ENCODE measurements at places on chromosomes 2 and 18. TPM values are rescaled to one million over a fixed set of nuclear protein-coding genes. Genes with fewer than 3 reads are reported as not detected.

- no peaks in the 10 kb centered on the region for H3K4me1 ChIP-seq
- no peaks in the 10 kb centered on the region for H3K27me3 ChIP-seq
- H3K27ac ChIP-seq, result no peak overlapping the region
- H3K4me3 ChIP-seq, result no peak overlapping the region
- H3K36me3 ChIP-seq, result no peaks in the 10 kb centered on the region
- no peak for DNase-seq
Observed at GRCh38 chr2:191831410-191831994, 15.4 kb downstream of the CAVIN2 start.

DNA sequence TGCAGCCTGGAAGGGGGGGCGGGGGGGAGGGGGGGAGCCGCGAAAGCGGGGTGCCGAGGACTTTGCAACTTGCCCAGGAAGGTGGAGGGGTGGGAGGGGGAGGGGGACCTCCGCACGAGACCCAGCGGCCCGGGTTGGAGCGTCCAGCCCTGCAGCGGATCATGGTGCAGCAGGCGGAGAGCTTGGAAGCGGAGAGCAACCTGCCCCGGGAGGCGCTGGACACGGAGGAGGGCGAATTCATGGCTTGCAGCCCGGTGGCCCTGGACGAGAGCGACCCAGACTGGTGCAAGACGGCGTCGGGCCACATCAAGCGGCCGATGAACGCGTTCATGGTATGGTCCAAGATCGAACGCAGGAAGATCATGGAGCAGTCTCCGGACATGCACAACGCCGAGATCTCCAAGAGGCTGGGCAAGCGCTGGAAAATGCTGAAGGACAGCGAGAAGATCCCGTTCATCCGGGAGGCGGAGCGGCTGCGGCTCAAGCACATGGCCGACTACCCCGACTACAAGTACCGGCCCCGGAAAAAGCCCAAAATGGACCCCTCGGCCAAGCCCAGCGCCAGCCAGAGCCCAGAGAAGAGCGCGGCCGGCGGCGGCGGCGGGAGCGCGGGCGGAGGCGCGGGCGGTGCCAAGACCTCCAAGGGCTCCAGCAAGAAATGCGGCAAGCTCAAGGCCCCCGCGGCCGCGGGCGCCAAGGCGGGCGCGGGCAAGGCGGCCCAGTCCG lies 540 bp downstream of the SOX11 start:
- no peak for DNase-seq
- H3K4me1 ChIP-seq, result no peaks in the 10 kb centered on the region
- no peak overlapping the region for H3K4me3 ChIP-seq
- H3K27me3 ChIP-seq, result peaks cover 34% of the 10 kb centered on the region

GRCh38 chr2:10490806-10491291 lies 42.7 kb upstream of the ODC1 start:
- no peaks in the 10 kb centered on the region for H3K27me3 ChIP-seq
- no peak overlapping the region for H3K4me3 ChIP-seq

GRCh38 chr18:27713738-27714095 lies 463.2 kb downstream of the CDH2 start:
- no peak overlapping the region for H3K27ac ChIP-seq
- no peaks in the 10 kb centered on the region for H3K36me3 ChIP-seq
- no peaks in the 10 kb centered on the region for H3K4me1 ChIP-seq
- H3K27me3 ChIP-seq, result no peaks in the 10 kb centered on the region
- DNase-seq, result no peak

DNA sequence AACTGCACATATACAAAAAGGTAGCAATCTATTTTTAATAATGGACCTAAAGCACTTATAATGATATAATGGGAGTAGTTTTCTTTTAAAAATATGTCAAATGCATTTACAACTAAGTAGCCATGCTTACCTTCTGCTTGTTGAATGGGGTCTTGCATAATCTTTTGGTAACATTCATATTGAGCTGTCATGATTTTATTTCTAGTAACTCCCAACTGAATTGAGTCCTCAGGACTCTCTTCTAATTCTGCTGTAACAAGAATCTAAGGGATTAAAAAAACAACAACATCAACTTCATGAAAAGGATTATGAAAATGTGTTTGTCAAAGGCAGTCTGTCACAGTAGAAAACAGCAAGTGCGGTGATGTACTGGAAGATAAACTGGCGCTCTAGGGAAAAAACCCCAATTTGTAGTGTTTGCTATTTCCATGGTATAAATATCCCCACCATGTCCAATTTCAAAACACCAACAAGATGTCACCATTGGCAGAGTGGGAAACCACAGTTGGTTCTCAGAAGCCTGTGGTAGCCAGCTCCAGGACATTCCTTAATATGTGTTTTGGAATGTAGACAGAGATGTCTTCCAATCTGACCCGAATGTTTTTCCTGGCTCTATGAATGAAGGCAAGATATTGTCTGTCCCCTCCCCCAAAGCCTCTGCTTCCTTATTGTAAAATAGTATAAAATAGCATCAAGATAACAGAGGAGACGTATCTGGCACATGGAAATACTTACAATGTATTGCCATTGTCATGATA lies 64.8 kb downstream of the CALCRL start:
- H3K27me3 ChIP-seq, result no peaks in the 10 kb centered on the region
- no peak overlapping the region for H3K27ac ChIP-seq
- H3K36me3 ChIP-seq, result no peaks in the 10 kb centered on the region
- no peak overlapping the region for H3K4me3 ChIP-seq
- no peaks in the 10 kb centered on the region for H3K4me1 ChIP-seq
- DNase-seq, result no peak

GRCh38 chr2:239195992-239196391 lies 204.8 kb downstream of the HDAC4 start:
- H3K36me3 ChIP-seq, result no peaks in the 10 kb centered on the region
- H3K4me3 ChIP-seq, result no peak overlapping the region
- no peak for DNase-seq
- H3K4me1 ChIP-seq, result no peaks in the 10 kb centered on the region
- H3K27me3 ChIP-seq, result no peaks in the 10 kb centered on the region

DNA sequence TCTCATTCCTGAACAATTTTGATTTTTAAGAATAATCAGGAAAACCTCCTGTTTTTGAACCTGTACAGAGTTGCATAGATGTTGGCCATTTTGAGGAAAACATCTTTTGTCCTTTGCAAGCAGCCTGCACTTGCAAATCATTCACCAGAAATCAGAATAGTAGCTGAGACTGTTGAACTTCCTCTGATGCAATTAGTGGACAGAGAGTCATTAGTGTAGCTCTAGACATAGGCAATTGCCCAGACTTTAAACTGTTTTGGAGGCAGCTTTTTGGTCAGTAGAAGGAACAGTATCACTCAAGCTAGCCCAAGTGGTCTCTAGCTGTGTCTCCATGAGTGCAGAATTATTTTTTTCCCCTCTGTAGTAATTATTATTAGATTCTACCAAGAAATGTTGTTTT lies 326.1 kb downstream of the PIK3C3 start:
- H3K36me3 ChIP-seq, result no peaks in the 10 kb centered on the region
- no peak for DNase-seq
- no peaks in the 10 kb centered on the region for H3K27me3 ChIP-seq
- H3K4me1 ChIP-seq, result no peaks in the 10 kb centered on the region

SERPINB10 gene
- total RNA-seq, result not detected

OTOF gene
- total RNA-seq, result not detected

Measured in uterus (tissue), 4 donors.